Aorta (tissue), 5 donors: ENCODE measurements at places on chromosomes 11 and 22. TPM values are rescaled to one million over a fixed set of nuclear protein-coding genes. Genes with fewer than 3 reads are reported as not detected.

DNA sequence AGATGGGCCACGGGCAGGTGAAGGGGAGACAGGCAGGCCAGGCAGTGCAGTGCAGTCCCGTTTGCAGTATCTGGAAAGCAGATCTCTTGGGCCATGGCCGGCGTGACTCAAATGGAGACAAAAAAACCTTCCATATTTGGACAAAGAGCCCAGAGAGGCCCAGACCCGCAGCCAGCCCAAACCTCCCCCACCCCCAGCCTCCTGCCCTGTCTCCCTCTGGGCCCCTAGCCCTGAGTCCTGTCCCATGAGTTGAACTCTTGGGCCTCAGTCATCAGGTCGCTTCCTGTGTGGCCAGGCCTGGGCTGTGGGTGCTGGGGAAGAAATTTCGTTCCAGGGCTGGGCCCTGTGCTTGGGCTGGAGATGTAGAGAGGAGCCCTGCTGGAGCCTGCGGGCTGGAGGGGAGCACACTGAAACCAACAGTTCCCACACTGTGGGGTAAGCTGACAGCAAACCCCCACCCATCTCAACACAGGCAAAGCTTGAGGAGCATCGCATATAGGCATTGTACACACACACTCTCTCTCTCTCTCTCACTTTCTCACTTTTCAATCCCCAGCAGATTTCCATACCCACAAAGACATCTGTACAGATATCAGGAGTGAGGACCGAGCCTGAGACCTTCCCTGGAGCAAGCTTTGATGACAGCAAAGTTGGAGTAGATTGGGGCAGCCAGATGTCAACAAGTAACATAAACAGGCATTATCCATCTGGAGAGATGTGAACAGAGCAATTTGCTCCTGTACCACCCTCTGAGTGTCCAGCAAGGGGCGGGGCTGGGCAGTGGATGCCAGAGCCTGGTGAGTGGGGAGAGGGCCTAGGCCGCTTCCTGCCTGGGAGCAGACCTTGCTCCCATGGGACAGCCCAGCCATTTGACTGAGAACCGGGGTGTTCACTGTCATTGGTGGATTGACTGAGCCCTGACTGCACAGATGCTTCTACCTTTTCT lies 17.2 kb downstream of the ARHGEF17 start:
- DNase-seq, result peak; percentile 86

DNA sequence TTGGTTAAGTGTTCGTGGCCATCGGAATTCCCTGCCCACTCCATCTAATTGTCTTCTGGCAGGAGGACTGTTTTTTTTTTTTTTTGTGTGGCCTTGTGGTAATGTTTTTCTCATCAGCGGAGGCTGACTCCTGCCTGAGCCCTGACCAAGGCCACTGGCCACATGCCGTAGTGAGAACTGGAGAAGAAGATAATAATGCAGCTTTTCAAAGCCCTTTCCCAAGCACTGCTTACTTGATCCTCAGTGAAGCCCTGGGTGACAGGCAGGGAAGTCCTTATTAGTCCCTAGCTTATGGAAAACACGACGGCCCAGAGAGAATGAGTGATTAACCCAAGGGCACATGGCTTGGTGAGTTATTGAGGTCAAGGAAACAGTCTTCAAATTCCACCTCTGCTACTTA lies 71.2 kb downstream of the ADM start:
- no peak for DNase-seq

DNA sequence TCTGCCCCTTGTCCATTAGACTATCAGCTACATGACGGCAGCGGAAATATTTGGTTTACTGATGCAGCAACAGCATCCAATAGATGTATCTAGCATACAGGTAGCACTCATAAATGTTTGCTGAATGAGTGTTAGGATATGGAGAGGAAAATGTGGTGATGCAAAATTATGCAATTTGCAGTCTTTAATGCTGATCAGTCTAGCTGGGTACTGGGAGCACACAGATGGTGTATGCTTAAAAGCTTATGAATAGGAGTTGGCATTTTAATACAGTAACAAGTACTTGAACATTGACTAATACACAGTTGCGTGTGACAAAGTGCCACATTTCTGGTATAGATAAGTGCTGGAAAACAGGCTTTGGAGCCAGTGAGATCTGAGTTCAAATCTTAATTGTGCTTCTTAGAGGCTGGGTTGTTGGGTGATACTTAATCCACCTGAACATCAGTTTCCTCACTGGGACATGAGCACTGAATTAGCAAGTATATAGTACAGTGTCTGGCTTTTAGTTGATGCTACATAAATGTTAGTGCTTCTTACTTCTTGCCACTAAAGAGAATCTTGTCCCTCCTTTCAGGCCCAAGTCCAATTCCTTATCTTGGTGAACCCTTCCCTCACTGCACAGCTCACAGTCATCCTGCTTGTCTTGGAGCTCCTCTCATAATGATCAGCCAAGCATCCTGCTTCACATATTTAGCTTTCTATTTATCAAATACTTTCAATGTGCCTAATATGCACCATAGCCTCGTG lies 99.6 kb downstream of the TIMP3 start:
- no peak for DNase-seq

DNA sequence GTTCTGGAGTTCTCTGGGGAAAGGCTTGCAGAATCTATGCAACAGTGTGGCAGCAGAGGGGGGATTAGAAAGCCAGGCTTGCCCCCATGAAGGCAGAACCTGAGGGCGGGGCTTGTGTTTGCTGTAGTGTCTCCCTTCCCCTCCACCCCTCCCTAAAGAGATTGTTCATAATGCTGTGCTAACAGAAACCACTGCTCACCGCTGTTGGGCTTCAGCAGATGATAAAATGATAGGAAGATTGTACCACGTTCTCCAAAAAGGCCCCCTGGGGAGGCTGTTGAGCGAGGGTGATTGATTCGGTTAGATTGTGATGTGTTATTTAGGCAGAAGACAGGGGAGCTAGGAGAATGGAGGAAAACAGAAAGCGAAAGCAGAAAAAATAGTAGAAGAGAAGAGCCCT lies 215.2 kb upstream of the NCAM1 start:
- no peak for DNase-seq

- DNase-seq, result peak; percentile 81
Observed at GRCh38 chr11:62611705-62612365, 740 bp downstream of the EML3 start.

DNA sequence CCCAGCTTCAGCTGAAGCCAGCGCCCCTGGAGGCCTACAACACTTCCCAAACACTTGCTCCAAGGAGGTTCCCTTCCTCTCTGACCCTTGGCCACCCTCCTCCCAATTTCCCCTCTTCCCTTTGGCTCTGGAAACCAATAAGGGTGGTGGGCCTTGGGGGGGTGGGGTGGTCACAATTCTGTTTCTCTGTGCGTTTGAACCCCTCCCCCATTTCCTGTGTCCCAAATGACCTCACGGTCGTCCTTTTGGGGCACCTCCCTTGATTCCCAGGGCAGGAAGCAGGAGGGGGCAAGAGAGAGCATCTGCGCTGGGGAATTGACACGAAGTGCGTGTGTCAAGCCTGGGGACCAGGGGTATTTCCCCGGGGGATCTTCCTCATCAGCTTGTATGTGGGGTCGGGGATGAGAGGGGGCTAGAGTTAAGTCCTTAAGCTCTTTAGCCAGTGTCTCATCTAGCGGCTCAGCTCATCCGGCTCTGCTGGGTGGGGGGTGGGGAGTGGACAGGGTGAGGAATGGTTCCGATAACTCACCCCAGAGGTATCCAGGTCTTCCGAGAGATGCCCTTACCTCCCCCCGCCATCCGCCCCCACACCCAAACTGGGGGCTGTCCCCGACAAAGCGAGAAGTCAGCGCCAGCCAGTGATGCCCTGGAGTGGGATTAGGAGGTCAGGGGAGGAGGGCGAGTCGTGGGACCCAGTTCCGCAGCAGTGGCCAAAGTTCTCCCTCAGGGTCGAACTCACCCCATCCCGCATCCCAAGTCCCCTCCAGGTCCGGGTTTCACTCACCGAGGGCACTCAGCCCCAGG lies 587 bp downstream of the ESAM start:
- DNase-seq, result no peak

DNA sequence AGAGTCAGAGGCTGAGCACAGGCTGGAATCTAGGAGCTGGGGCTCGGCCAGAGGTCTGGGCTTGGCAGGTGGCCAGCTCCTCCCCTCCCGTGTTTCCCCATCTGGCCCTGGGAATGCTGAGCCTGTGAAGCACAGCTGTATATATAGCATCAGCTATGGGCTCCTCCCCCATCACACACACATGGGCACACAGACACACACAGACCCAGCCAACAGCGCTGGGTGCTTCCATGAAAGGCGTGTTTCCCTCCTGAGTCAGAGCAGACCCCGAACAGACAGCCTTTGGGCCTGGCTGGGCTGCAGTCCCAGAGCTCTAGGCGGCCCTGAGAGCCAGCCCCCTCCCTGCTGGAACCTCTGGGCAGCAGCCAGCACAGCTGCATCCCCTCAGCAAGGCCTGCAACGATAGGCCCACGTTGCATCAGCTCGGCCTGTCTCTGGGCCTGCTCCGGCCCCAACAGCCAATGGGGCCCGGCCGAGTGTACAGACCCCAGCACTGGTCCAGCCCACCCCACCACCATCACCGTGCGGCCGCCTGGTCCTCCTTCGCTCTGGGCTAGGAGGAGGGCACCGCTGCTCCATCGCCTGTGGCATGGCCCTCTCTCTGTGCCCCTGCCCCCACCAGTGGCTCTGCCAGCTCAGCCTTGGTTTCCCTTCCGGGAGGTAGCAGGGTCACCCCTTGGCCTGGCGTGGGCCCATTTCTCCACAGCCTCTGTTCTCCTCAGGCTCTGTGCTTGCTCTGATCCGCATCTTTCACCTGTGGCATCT lies 7.6 kb upstream of the SERPINH1 start:
- DNase-seq, result peak; percentile 97

- no peak for DNase-seq
Observed at GRCh38 chr11:72998676-72999075, 143.4 kb downstream of the FCHSD2 start.

- no peak for DNase-seq
Observed at GRCh38 chr11:63766531-63767235, 1.9 kb downstream of the ZFTA start.

DNA sequence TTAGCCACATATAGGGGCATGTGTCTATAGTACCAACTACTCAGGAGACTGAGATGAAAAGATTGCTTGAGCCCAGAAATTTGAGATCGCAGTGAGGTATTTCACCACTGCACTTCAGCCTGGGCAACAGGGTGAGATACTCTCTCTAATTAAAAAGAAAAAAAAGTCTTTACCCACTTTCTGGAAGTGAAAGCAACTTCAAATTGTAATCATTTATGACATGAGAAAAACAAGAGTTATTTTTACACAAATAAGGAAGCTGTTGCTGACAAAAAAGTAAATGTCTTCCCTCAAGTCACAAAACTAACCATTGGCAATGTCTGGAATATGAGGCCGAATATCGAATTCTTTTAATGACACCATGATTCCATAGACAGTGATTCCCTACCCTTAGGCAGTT lies 71.4 kb downstream of the GLYATL1 start:
- no peak for DNase-seq

- peak; percentile 76 for DNase-seq
Observed at GRCh38 chr22:44026066-44026629, 2.0 kb downstream of the PARVB start.

DNA sequence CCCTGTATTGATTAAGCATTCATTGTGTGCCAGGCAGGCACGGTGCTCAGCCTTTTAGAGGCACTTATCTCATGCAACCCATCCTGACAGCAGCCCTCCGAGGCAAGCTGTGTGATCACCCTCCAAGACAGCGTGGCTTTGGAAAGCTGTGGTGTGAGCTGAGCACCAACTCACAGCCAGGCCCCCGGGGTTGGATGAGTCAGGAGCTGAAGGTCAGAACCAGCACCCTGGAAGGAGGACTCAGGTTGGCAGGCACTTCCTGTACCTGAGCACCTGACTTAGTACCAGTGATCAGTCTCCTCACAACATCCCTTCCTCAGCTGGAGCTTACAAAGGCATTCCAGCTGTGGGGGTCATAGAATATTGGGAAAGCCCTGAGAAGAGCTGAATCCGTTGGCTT lies 9.0 kb downstream of the PATZ1 start:
- peak; percentile 67 for DNase-seq

DNA sequence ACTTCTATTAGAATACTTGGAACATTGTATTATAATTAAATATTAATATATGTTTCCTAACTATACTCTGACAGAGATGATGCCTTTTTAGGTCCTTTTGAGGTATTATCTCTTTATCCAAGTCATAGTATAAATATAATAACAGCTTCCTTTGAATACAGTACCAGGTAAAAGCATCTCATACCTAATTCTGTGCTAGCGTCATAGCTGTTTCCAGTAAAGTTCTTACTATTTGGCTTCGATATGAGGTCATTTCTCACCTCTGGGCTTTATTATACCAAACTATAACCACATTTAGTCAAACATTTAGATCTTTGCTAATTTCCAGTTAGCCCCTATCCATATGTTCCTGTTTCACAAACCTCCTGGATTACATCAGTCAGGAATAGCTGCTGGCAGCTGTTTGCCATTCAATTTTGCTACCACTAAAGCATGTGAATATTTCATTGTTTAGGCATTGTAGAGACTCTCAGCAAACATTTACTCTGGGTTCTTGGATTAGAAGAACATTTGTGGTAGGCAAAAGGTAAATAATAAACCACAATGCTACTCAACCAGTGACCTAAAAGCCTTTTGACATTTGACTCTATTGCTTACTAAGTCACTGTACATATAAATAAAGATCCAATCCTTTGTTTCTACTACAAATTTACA lies 255.1 kb downstream of the TTC28 start:
- DNase-seq, result no peak

DNA sequence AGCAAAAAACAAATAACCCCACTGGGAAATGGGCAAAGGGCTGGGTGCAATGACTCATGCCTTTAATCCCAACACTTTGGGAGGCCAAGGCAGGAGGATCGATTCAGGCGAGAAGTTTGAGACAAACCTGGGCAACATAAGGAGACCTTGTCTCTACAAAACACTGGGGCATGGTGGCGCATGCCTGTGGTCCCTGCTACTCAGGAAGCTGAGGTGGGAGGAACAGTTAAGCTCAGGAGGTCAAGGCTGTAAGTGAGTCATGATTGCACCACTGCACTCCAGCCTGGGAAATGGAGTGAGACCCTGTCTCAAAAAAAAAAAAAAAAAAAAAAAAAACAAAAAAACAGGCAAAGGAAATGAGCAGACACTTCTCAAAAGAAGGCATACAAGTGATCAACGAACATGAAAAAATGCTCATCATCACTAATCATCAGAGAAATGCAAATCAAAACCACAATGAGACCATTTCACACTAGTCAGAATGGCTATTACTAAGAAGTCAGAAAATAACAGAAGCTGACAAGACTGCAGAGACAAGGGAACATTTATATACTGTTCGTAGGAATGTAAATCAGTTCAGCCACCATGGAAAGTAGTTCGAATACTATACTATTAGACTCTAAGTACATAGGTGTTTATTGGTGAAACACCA lies 48.2 kb upstream of the SMCO4 start:
- DNase-seq, result no peak

- peak; percentile 60 for DNase-seq
Observed at GRCh38 chr11:114308689-114309089, 12.5 kb downstream of the NNMT start.

DNA sequence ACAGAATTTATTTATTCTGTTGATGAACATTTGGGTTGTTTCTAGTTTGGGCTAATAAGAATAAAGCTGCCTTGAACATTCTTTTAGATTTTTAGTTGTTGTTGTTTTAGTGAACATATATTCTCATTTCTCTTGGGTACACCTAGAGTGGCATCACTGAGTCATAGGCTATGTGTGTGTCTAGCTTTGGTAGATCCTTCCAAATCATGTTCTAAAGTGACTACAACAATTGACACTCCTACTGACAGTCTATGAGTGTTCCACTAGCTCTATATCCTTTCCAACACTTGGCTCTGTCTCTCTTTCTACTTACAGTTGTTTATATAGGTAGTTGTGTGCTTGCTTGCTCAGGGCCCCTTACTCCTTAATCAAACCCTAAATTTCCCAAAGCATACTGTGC lies 346.0 kb upstream of the NCAM1 start:
- no peak for DNase-seq

Gene P2RX3
- total RNA-seq, result not detected

Gene ESAM
- total RNA-seq, result 95.1 TPM

Gene DCDC1
- total RNA-seq, result 0.51 TPM
